Activated CD4-positive, CD25-positive, alpha-beta regulatory T cell treated with anti-CD3 and anti-CD28 coated beads, Interleukin-2, amount 50 U/mL, for 72 hours (primary cell): ENCODE measurements at places on chromosomes 4 and X.

DNA sequence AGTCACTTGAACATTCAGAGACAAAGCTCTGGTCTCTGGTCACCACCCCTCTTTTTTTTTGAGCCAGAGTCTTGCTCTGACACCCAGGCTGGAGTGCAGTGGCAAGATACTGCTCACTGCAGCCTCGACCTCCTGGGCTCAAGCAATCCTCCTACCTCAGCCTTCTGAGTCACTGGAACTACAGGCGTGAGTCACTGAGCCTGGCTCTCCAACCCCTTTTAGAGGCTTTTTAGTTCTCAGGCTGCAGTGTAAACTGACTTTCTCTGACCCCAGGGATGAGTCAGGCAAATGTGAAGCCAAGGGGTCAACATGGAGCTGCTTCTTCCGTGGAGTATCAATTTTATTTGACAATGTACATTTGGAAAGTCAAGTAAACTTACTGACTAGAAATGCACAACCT lies 229.2 kb downstream of the PTTG2 start:
- DNase-seq, result no peak

DNA sequence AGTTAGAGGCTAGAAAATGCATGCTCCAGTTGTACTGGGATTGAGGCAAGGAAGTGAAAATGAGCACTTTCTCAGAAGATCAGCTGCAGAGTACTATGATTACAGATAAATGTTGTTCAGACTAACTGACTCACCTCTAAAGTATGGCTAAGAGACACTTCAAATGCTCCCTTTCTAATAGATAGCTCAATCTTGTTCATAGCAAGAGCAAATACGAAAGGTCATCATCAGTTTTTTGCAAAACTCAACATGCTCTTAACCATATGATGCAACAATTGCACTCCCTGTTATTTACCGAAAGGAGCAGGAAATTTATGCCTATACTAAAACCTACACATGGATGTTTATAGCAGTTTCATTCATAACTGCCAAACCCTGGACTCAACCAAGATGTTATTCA lies 838.4 kb upstream of the INTU start:
- DNase-seq, result no peak

DNA sequence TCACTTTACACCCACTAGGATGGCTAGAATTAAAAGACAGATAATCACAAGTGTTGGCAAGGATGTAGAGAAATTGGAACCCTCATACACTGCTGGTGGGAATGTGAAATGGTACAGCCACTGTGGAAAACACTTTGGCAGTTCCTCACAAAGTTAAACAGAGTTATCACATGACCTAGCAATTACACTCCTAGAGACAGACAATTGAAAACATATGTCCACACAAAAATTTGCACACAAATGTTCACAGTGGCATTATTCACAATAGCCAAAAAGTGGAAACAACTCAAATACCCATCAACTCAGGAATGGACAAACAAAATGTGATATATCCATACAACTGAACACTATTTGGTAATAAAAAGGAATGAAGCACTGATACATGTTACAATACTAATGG lies 5.7 kb downstream of the ZNF280C start:
- DNase-seq, result no peak

- no peak for DNase-seq
These were observed 74.1 kb downstream of the BANK1 start for GRCh38 chr4:101864660-101865059.

DNA sequence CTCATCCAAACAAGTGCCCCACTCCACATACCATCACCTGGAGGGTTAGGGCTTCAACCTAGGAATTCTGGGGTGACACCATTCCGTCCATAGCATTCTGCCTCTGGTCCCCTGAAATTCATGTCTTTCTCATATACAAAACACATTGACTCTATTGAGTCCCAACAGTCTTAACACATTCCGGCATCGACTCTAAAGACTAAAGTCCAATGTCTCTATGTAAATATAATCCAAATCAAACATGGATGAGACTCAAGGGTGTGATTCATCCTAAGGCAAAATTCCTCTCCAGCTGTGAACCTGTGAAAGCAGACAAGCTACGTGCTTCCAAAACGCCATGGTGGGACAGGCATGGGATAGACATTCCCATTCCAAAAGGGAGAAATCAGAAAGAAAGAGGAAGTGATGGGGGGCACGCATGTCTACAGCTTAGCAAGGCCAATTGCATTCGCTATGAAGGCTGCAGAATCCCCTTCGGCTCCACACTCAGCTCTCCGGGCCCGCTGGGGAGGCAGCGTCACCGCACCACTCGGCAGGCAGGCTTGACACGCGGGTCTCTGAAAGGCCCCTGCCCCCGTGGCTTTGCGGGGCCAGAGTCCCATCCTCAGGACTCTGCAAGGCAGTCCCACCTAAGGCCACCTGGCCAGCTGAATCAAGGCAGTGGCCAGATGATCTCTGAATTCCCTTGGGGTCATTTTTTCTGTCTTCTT lies 53.2 kb downstream of the ADRA2C start:
- no peak for DNase-seq

DNA sequence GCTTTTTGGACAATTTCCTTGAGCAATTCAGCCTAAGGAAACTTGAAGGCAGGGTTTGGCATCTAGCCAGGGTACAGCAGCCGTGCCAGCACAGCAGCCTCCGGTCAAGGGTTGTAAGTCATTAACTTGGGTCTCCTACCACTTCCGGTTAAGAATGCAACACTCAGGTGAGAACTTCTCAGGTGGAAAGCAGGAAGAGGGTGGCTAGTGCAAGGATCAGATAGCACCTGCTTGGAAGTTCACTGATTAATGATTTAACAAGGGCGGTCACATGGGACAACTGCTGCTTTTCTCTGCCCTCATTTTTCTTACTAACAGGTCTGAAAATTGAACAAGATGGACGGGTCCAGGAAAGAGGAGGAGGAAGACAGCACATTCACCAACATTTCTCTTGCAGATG lies 30.1 kb upstream of the SCOC start:
- no peak for DNase-seq

DNA sequence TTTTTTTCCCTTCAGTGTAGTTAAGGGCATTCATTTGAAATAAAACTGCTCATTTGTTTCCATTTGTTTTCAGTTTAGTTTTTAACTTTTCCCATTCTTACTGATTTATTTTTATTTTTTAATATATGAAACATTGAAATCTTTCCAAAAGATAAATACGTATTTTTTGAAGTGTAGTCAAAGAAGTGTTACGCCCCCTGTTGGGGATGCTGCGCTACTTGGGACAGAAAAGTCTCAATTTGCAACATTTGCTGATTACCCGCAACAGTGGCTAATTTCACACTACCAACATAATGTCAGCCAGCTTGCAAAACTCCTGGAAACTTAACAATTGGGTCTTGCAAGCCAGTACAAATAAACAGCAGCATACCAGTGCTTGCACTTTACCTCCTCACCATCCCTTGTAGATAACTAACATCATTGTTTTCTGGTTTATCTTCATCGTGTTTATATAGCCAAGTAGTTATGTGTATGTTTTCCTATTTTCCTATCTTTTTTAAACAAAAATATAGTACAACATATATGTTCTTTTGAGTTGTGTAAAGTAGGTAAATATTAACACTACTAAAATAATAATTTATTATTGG lies 158.6 kb downstream of the STPG2 start:
- no peak for DNase-seq

DNA sequence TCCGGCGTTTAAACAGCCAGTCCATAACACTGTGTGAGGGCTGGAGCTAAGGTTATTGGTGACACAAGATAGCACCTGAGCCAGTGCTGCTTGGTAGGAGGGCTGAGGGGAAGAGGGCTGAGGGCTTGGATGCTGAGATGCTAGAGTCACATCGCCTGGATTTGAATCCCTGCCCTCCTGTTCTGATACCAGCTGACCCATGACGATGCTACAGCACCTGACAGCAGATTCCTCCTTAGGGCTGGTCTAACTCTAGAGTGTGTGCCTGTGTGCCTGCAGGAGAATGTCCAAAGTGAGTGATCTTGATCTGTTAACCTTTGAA lies 102.5 kb downstream of the PTTG2 start:
- DNase-seq, result no peak

- DNase-seq, result no peak
These were observed 328.8 kb downstream of the BMPR1B start for GRCh38 chr4:95086551-95086950.

DNA sequence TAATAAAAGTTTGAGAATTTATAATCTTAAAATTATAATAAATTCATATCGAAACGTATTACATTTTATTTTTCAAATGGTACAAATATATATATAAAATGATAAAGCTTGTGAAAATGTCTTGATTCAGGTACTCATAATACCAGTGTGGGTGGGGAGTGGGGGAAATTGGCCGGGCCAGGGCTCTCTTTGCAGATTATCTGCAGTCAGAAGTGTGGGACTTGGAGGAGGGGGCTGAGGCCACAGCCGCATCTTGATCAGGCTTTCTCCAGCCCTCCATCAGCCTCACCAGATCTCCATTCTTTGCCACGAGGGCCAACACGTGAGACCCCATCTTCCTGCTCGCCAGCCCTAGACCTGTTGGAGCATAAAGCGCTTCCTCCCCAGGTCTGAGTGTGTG lies 86.7 kb downstream of the STIM2 start:
- DNase-seq, result no peak

GRCh38 chr4:79917246-79917645 lies 155.8 kb downstream of the ANTXR2 start:
- DNase-seq, result peak; percentile 36

DNA sequence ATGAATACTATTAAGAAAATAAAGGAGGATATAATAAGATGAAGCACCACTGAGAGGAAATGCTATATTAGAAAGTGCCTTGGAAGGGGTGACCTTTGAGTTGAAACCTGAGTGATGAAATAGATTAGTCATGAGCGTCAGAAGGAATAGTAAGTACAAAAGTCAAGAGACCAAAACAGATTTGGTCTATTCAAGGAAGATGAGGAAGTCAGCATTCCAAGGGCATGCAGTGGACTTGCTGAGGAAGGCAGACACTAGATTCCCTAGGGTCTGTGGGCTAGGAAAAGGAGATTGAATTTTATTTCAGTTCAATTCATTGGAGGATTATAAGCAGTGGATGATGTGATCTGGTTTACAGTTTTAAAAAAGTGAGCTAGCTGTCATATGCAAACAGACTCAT lies 73.0 kb upstream of the WDFY3 start:
- no peak for DNase-seq

- no peak for DNase-seq
These were observed 67.1 kb downstream of the CC2D2A start for GRCh38 chr4:15536552-15537499.

DNA sequence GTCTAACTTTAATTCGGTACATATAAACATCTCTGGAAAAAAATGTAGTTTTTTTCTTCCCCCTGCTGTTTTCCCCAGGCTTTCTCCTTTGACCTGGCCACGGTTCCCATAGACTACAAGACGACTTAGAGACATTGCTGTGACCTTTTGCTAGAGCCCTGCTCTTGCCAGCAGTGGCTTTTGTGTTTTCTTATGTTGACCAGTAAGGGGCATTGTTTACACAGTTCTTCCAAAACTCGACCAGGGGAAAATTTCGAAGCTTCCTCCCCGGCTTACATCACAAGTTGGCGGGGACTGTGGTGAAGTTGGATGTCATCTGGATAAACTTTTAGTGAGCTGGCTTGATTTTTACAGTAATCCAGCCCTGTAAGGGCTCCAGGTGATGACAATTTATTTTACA lies 9.3 kb downstream of the CCDC160 start:
- DNase-seq, result no peak

DNA sequence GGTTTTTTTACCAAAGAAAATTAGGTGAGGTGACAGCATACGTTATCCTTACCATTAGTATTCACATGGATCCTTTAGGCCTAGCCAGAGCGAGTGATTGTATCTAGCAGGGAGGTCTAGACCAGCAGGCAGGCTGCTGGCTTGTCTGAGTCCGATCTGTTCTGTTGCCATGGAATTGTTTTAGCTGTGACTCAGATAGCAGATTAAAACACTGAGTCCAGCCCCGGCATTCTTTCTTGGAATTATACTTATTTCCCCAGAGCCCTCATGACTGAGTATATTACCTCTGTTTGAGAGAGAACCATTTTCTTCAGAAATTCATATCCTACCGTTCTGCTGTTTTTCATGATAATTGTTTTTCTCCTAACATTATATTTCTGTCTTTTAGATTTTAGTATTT lies 37.4 kb downstream of the OCRL start:
- DNase-seq, result no peak

DNA sequence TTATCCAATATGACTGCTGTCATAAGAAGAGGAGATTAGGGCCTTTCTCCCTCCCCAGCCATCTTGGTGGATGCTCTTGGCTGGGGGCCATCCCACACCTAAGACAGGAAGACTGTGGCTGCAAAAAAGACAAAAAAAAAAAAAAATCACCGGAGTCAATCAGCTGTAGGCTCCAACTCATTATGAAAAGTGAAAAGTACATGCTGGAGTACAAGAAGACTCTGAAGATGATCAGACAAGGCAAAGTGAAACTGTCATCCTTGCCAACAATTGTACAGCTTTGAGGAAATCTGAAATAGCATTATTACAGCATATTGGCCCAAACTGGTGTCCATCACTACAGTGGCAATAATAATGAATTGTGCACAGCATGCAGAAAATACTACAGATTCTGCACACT lies 5.2 kb downstream of the EGFL6 start:
- DNase-seq, result no peak

- no peak for DNase-seq
These were observed 48.6 kb upstream of the DCX start for GRCh38 chrX:111460607-111461006.

DNA sequence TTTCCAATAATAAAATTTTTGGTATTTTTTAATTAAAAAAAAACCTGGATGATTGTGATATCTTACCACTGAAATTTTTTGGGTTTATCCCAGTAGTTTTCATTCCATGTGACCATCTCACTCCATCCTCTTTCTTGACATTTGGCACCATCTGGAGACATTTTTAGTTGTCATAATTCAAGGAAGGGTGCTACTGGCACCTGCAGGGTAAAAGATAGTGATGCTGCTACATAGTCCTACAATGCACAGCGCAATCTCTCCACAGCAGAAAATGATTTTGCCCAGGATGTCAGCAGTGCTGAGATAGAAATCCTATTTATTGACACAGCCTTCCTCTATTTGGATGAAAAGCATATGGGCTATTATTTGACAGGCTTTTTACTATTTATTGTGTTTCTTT lies 79.3 kb downstream of the RBPJ start:
- no peak for DNase-seq
